ENCODE measurements at places on chromosomes 5 and 9. TPM values are rescaled to one million over a fixed set of nuclear protein-coding genes. Genes with fewer than 3 reads are reported as not detected.
A peak's percentile ranks its signal among the peaks of the same experiment; 100 is the strongest.

MYMK gene
- not detected for total RNA-seq

DRD1 gene
- 0.35 TPM for total RNA-seq

TMEM215 gene
- not detected for total RNA-seq

MAMDC4 gene
- 7.7 TPM for total RNA-seq

MEF2C gene
- total RNA-seq = 25.4 TPM

ISL1 gene
- total RNA-seq = not detected

CCDC152 gene
- total RNA-seq = not detected

SMIM33 gene
- not detected for total RNA-seq

FOXD4L3 gene
- not detected for total RNA-seq

WDR38 gene
- not detected for total RNA-seq

TXNDC8 gene
- not detected for total RNA-seq

GRCh38 chr9:130483371-130483971 lies 38.7 kb downstream of the ASS1 start:
- peaks cover 27% of the 10 kb centered on the region for H3K36me3 ChIP-seq
- no peaks in the 10 kb centered on the region for H3K27me3 ChIP-seq
- DNase-seq = no peak
- no peak overlapping the region for H3K4me3 ChIP-seq

DNA sequence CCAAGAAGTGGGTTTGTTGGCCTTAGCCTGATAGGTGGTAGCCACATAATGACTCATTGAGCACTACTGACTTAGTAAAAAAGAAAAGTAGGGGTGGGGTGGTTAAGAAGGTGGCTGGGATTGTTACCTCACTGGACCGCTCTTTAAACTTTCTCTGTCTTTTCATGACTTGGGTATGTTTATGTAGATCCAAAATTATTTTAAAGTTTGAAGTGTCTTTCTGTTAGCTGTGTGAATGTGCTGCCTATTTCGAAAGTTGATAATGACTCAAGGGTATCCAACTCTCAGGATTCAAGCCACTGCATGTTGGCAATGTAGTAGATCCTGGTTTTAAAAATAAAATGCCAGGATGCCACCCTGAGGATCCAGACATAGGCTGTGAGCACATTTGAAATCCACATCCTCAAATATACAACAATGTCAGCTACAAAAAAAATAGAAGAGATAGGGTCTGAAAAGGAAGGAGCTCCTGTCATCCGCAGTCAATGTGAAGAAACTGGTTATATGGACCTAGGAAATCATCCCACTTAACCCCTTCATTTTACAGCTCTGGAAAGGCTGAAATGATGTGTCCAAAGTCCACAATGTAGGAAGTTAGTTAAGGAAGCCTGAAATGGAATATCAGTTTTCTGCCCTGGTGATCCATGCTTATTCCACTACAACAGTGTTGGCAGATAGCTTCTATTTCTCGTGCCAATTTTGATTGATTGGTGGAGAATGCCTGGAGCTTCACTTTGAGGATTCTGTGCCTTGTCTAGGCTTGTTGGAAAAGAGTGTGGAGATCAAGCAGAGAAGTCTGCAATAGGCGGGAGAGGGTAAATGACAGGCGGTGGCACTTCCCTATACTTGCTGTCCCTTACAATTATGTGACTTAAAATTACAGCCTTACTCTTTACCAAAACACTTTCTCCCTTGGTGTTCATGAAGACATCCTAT lies 23.4 kb downstream of the ZNF462 start:
- no peak overlapping the region for H3K4me3 ChIP-seq
- H3K4me1 ChIP-seq = peaks cover 83% of the 10 kb centered on the region
- no peaks in the 10 kb centered on the region for H3K36me3 ChIP-seq
- H3K27ac ChIP-seq = no peak overlapping the region

GRCh38 chr5:51227963-51228470 lies 155.2 kb upstream of the ISL1 start:
- H3K4me3 ChIP-seq = no peak overlapping the region
- no peak overlapping the region for H3K27ac ChIP-seq
- H3K27me3 ChIP-seq = peaks cover 4% of the 10 kb centered on the region
- no peak for DNase-seq
- H3K4me1 ChIP-seq = no peaks in the 10 kb centered on the region

DNA sequence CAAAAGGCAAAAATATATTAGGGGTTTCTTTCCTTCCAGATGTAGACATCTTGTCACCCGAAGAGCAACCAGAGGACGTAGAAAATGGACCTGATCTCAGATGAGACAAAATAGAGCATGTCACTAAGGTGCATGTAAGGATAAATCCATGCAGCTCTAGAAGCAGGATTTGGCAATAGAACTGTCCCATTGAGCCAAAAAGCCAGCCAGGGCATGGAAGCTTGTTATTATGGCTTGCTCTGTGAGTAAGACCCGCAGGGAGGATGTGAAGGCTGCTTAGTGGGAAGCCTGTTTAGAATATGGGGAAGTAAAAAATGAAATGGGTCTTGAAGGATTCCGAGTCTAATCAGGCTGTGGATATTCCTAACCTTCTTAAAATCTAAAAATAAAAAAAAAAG lies 165.6 kb upstream of the MPDZ start:
- no peak for DNase-seq
- H3K27me3 ChIP-seq = peaks cover 2% of the 10 kb centered on the region
- peaks cover 13% of the 10 kb centered on the region for H3K4me1 ChIP-seq
- no peak overlapping the region for H3K4me3 ChIP-seq
- H3K36me3 ChIP-seq = no peaks in the 10 kb centered on the region
- no peak overlapping the region for H3K27ac ChIP-seq

GRCh38 chr9:36056896-36057295 lies 20.2 kb downstream of the RECK start:
- no peaks in the 10 kb centered on the region for H3K27me3 ChIP-seq
- peaks cover 7% of the 10 kb centered on the region for H3K4me1 ChIP-seq

GRCh38 chr5:37283214-37283820 lies 34.1 kb upstream of the CPLANE1 start:
- no peak overlapping the region for H3K4me3 ChIP-seq
- H3K27ac ChIP-seq = no peak overlapping the region
- H3K27me3 ChIP-seq = no peaks in the 10 kb centered on the region

- peaks cover 1% of the 10 kb centered on the region for H3K27me3 ChIP-seq
- no peak overlapping the region for H3K4me3 ChIP-seq
- H3K36me3 ChIP-seq = no peaks in the 10 kb centered on the region
- H3K4me1 ChIP-seq = peaks cover 18% of the 10 kb centered on the region
- DNase-seq = no peak
Observed at GRCh38 chr5:50655810-50656205, 10.6 kb upstream of the PARP8 start.

DNA sequence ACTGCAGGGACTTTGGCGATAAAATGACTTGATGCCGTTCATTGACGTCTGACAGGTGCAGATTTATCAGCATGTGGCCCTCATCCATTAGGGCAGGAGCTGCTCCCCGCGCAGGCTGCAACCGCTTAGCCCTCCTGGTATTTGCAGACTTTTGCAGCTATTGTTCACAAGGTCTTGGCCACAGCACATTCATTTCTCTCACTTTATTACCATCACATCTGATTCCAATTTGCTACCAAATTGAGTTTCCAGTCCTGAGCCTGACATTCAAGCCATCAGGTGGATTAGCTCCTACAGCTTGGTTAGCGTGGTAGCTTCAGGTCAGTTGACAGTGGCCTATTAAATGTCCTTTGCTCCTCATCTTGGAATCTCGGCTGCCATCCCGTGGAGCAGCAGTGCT lies 299.2 kb downstream of the CD180 start:
- H3K4me1 ChIP-seq = peaks cover 18% of the 10 kb centered on the region
- no peaks in the 10 kb centered on the region for H3K36me3 ChIP-seq
- H3K27me3 ChIP-seq = no peaks in the 10 kb centered on the region
- DNase-seq = no peak
- H3K4me3 ChIP-seq = no peak overlapping the region

GRCh38 chr5:118486647-118487225 lies 501.6 kb downstream of the DTWD2 start:
- H3K27me3 ChIP-seq = no peaks in the 10 kb centered on the region
- no peak for DNase-seq
- no peaks in the 10 kb centered on the region for H3K4me1 ChIP-seq
- H3K4me3 ChIP-seq = no peak overlapping the region
- no peaks in the 10 kb centered on the region for H3K36me3 ChIP-seq
- H3K27ac ChIP-seq = no peak overlapping the region

DNA sequence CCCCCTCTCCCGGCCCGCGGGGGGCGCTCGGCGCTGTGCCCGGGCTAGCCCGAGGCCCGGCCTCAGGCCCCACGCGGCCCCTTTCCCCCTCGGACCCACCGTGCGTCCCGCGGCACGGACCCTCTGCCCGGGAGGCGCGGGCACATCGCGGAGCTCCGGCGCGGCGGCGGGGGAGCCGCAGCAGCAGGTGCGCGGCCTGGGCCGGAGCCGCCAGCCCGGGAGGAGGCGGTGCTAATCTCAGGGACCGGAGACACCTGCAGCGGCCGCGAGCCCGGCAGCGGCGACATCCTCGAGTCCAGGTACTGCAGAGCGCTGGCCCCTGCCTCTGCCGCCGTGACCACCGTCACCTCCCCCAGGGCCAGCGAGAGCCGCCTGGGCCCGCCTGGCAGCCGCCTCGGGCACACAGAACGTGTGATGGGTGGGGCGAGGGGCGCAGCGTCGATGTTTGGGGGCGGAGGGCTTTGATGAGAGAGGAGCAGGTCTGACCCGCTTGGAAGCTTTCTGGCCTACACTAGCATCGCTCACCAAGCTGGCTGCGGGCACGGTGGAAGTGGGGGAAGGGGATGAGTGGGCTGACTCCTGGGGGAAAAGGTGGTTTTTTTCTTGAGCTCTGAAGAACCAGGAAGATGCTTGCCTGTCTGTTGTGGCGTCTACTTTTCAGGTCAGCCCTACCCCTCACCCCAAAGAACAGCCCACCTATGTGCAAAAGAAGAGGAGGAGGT lies 524 bp downstream of the CYFIP2 start:
- peaks cover 6% of the 10 kb centered on the region for H3K4me1 ChIP-seq
- no peak for DNase-seq
- peak overlapping the region; percentile 60 for H3K4me3 ChIP-seq
- no peak overlapping the region for H3K27ac ChIP-seq

DNA sequence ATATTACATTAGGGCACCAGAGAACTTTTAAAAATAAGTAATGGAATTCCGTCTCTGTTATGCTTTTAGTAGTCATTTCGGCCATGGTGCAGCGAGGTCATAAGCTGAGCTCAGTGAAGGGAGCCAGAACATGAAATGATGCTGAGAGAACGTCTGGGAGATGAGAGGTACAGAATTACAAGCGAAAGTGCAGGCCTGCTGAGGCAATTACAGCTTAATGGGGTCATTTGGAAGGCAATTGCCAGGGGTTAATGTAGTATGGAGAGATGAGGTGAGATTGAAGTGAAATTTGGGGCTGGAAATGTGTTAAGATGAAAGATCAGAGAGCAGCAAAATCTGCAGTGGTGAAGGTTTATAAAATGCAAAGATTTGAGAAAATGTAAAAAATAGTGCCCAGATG lies 96.5 kb downstream of the PBX3 start:
- peak overlapping the region; percentile 67 for H3K27ac ChIP-seq
- H3K4me3 ChIP-seq = peak overlapping the region; percentile 27
- no peaks in the 10 kb centered on the region for H3K27me3 ChIP-seq
- no peak for DNase-seq
- H3K4me1 ChIP-seq = peaks cover 32% of the 10 kb centered on the region

- H3K27me3 ChIP-seq = no peaks in the 10 kb centered on the region
- no peak for DNase-seq
- H3K4me1 ChIP-seq = peaks cover 38% of the 10 kb centered on the region
- H3K36me3 ChIP-seq = no peaks in the 10 kb centered on the region
- no peak overlapping the region for H3K27ac ChIP-seq
Observed at GRCh38 chr9:13899924-13900323, 414.0 kb downstream of the NFIB start.

DNA sequence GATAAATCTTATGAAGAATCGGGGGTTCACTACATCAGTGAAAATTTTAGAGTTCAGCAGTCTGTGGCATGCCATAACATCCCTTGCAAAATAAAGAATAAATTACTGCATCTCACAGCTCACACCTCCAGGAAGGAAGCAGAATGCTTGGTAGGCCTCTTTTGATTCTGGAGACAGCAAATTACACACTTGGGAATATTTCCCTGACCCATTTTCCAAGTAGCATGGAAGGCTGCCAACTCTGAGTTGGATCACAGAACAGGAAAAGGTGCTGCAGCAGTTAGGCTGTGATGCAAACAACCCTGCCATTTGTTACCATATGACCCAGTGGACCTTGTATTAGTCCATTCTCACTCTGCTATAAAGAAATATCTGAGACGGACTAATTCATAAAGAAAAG lies 293.5 kb downstream of the ASTN2 start:
- DNase-seq = no peak
- peaks cover 4% of the 10 kb centered on the region for H3K27me3 ChIP-seq
- H3K36me3 ChIP-seq = no peaks in the 10 kb centered on the region
- no peaks in the 10 kb centered on the region for H3K4me1 ChIP-seq

Data from chondrocyte (in vitro differentiated cells).